IMR-90 (cell line): ENCODE measurements at places on chromosomes 2 and 18. TPM values are rescaled to one million over a fixed set of nuclear protein-coding genes. Genes with fewer than 3 reads are reported as not detected.

GRCh38 chr18:77031662-77032061 lies 100.9 kb downstream of the MBP start:
- no peak for DNase-seq

Gene CHST9
- polyA plus RNA-seq, result not detected in 2 replicates

Gene NT5C1B
- not detected in 2 replicates for polyA plus RNA-seq

Gene DQX1
- polyA plus RNA-seq, result 0.07 and 0.14 TPM in 2 replicates

Gene IL36RN
- polyA plus RNA-seq, result not detected in 2 replicates

Gene SLC11A1
- polyA plus RNA-seq, result 0.03 and 0.07 TPM in 2 replicates
